SJCRH30 (cell line): ENCODE measurements at places on chromosomes 1 and 21. TPM values are rescaled to one million over a fixed set of nuclear protein-coding genes. Genes with fewer than 3 reads are reported as not detected.

GRCh38 chr1:221439747-221440501 is 302.0 kb downstream of the DUSP10 start:
- DNase-seq: peak; percentile 54
- H3K36me3 ChIP-seq: no peaks in the 10 kb centered on the region
- H3K4me1 ChIP-seq: peaks cover 17% of the 10 kb centered on the region
- no peak overlapping the region for H3K4me3 ChIP-seq

TIE1 gene
- total RNA-seq: 0.61 and 1.5 TPM in 2 replicates

DNA sequence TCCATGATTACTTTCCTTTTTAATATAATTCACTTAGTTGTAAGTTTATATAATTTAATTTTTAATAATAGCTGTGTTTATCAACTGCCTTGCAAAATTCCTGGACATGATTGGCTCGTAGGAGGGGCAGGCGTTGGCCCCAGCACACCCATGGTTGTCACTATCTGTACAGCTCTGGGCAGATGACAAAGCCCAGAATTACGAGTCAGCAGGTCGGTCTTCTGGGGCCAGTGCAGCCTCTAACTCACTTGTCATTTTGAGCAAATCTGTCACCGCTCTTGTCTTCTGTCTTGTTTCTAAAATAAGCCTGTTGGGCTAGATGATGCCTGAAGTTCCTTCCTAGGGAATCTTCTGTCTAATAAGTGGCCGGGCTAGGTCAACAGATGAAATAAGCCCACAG is 21.4 kb upstream of the LRRC38 start:
- no peaks in the 10 kb centered on the region for H3K4me1 ChIP-seq
- no peaks in the 10 kb centered on the region for H3K36me3 ChIP-seq
- DNase-seq: no peak
- no peak overlapping the region for H3K27ac ChIP-seq
- no peak overlapping the region for H3K4me3 ChIP-seq
- H3K27me3 ChIP-seq: no peaks in the 10 kb centered on the region; the same call in 1 of the 2 replicates

GRCh38 chr1:245330951-245331350 is 176.2 kb downstream of the KIF26B start:
- H3K36me3 ChIP-seq: no peaks in the 10 kb centered on the region
- no peak overlapping the region for H3K27ac ChIP-seq
- H3K4me1 ChIP-seq: no peaks in the 10 kb centered on the region
- no peak for DNase-seq

DNA sequence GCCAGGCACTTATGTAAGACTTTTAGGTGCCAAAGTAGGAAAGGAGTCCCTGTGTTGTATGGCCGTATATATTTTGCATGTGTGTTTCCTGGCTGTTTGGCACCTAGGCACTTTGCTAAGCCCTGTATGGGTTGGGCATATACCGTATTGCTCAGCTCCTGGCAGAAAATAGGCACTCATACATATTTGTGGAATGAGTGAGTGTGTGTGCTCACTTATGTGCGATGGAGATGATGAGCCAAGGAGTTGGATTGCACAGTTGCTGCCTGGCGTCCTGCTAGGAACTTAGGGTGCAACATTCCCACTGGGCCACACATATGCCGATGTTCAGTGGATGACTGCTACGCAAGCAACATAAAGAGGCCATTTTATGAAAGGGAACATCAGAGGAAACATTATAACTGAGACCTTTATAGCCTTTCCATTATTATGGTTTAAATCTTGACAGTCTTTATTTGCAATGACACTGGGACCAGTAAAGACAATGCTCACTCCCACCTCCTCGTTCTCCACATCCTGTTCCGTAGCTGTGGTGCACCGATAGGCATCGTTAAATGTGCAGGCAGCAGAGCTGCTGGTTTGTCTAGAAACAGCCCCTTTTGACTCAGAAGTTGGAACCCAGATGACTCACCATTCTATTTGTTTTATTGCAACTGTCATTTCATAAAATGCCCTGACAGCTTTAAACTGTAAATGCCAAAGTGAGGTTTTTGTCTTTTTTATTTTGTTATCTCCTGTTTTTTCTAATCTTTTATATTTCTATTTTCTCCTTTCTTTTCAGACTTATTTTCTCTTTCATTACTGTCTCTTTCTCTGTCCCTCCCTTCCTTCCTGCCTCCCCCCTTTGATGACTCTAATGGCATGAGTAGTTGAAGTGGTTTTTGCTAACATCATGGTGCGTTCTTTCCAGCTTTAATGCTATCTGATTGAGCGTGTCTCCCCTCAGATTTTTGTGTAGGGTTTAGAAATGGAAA is 36.1 kb downstream of the PEX14 start:
- no peak overlapping the region for H3K4me3 ChIP-seq
- H3K36me3 ChIP-seq: no peaks in the 10 kb centered on the region
- H3K4me1 ChIP-seq: peaks cover 38% of the 10 kb centered on the region
- no peaks in the 10 kb centered on the region for H3K27me3 ChIP-seq
- H3K27ac ChIP-seq: peak overlapping the region; percentile 3; the same call in 1 of the 2 replicates

DNA sequence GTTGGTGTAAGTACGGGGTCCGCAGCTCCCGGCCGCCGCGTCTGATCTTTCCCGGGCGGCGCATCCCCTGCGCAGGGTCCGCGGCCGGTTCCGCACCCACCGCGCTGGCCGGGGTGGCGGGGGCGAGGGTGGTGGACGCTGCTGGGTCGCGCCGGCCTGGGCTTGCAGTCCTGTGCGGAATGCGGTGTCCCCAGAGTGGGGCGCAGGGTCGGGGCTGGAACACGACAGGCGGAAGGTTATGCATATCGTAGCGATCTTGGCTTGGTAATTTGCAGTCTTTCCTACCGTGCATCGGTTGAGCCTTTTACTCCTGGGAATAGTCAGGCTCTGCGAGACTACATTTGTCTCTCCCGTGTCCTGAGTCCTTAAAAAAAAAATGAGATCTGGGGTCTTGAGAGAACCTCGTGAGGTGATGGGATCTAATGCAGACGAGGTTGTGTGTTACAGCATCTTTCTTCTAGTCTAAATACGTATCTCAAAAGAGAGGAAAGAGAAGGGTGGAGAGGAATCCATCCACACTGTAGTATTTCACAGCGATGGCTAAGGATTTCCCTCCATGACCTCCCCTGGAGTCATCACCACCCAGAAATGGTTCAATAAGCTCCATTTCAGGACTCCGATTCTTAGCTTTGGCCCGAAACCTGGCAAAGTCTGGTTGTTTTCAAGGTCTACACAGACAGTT is 572 bp downstream of the ATP1B1 start:
- no peaks in the 10 kb centered on the region for H3K27me3 ChIP-seq
- DNase-seq: peak; percentile 29
- peak overlapping the region; percentile 96 for H3K4me3 ChIP-seq
- peaks cover 9% of the 10 kb centered on the region for H3K4me1 ChIP-seq
- peaks cover 8% of the 10 kb centered on the region for H3K36me3 ChIP-seq
- peak overlapping the region; percentile 82 for H3K27ac ChIP-seq

GRCh38 chr1:5725406-5725805 is 266.8 kb downstream of the NPHP4 start:
- DNase-seq: no peak
- H3K27me3 ChIP-seq: peaks cover 28% of the 10 kb centered on the region
- H3K27ac ChIP-seq: no peak overlapping the region

S100A2 gene
- 3.2 and 5.5 TPM in 2 replicates for total RNA-seq

DNA sequence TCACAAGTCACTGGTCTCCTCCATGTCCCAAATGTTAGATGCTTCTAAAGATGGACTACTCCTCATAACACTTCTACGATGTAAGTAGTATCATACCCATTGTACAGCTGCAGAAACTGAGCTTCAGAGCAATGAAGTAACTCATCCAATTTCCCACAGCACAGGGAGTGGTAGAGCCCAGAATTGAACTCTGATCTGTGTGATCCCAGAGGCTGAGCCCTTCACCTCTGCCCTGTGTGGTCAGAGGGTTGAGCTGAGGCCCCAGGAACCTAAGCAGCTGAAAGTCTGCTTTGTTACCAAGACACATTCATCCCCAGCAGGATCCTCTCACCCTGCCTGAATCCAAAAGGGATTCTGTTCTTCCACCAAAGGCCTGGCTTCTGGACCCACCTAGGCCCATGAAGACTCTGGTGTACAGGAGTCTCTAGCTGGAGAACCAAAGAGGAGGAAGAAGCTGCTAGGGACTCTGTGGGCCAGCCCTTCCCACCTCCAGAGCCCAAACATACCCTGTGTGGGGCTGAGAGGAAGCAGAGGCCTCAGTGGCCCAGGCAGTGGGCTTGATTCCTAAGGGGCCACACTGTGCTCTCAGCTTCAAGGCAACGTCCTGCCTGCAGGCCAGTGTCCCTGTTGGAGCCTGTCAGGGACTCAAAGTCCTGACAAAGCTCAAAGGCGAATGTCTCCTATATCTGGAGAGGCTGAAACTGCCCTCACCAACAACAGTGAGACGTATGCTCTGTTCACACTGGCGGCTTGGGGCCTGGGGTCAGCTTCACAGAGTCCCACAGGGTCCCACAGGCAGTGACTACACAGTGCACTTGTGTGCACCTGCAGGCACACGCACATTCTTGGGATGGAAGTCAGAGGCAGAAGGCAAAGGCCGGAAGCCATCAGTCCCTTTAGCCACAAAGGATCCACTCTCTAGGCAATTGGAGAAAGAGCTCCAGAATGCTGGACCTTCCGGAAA is 40.4 kb upstream of the SLC30A1 start:
- no peak overlapping the region for H3K27ac ChIP-seq
- H3K36me3 ChIP-seq: no peaks in the 10 kb centered on the region
- H3K27me3 ChIP-seq: no peaks in the 10 kb centered on the region
- no peak overlapping the region for H3K4me3 ChIP-seq
- no peak for DNase-seq

DNA sequence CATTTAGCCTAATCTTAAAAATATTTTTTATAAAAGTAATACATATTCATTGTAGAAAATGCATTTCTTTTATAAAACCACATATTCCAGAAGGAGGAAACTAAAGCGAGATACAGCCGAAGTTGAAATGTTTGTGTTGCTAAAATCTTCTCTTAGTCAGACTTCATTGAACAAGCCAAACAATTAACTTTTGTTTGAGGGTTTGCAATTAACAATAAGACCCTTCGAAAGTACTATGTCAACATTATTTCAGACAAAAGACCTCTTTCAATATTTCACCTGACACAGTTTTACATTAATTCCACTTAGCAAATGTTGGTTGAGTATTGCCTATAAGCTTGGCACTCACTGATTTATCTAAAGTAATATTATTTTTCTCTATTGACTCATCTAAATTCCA is 354.0 kb upstream of the ADAMTS5 start:
- H3K27ac ChIP-seq: no peak overlapping the region
- no peaks in the 10 kb centered on the region for H3K36me3 ChIP-seq
- no peaks in the 10 kb centered on the region for H3K27me3 ChIP-seq
- no peaks in the 10 kb centered on the region for H3K4me1 ChIP-seq
- H3K4me3 ChIP-seq: no peak overlapping the region

DNA sequence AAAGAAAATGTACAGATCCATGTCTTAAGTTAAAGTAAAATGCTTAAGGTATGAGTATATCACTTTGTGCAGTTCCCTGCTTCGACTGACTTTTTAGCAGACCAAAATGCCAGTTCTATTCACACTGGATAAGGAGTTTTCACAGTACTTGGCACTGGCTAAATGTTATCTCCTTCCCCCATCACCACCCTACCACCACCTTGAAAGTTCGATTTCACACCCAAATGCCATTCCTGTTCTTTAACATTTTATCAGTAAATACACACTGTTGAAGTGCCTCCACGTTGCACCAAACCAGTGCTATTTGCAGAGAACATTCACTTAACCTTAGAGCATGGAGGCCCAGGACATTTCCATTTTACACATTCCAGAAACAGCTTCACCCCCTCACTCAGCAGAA is 100.0 kb downstream of the URB2 start:
- DNase-seq: no peak
- H3K27me3 ChIP-seq: no peaks in the 10 kb centered on the region
- no peak overlapping the region for H3K27ac ChIP-seq
- no peak overlapping the region for H3K4me3 ChIP-seq
- H3K4me1 ChIP-seq: no peaks in the 10 kb centered on the region

CHIA gene
- not detected in 2 replicates for total RNA-seq

ELOVL1 gene
- total RNA-seq: 43.5 and 46.3 TPM in 2 replicates

DNA sequence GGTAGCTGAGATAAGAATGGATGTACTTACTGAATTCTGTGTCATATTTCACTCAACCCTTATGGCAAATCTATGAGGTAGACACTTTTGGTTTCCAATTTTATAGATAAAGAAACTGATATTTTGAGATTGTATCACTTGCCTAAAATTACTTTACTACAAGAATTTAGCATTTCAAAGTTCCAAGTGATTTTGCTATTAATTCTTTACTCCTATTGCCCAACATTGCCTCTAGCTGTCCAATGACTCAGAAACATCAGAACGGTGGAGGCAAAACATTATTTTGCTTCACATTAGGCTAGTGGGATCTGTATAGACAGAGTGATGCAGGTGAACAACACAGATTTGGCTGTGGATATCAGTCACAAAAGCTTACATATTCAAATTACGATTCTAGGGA is 747.2 kb upstream of the NEGR1 start:
- no peaks in the 10 kb centered on the region for H3K4me1 ChIP-seq
- H3K4me3 ChIP-seq: no peak overlapping the region
- H3K36me3 ChIP-seq: no peaks in the 10 kb centered on the region
- H3K27me3 ChIP-seq: no peaks in the 10 kb centered on the region
- no peak for DNase-seq

- no peaks in the 10 kb centered on the region for H3K27me3 ChIP-seq
- H3K4me3 ChIP-seq: peak overlapping the region; percentile 58
- DNase-seq: no peak
- H3K36me3 ChIP-seq: peaks cover 12% of the 10 kb centered on the region; the same call in 1 of the 2 replicates
- H3K27ac ChIP-seq: no peak overlapping the region
These were observed 5.8 kb downstream of the JMJD4 start for GRCh38 chr1:227729144-227729880.

HSPA6 gene
- 0.13 and 0.18 TPM in 2 replicates for total RNA-seq

- no peak overlapping the region for H3K4me3 ChIP-seq
- no peak for DNase-seq
- no peaks in the 10 kb centered on the region; the same call in 1 of the 2 replicates for H3K36me3 ChIP-seq
- no peaks in the 10 kb centered on the region for H3K4me1 ChIP-seq
- no peak overlapping the region for H3K27ac ChIP-seq
- H3K27me3 ChIP-seq: no peaks in the 10 kb centered on the region
These were observed 9.6 kb upstream of the BGLAP start for GRCh38 chr1:156232201-156232894.

KAZN gene
- total RNA-seq: 0.10 TPM in 2 replicates

- H3K4me3 ChIP-seq: no peak overlapping the region
- no peaks in the 10 kb centered on the region for H3K4me1 ChIP-seq
- no peaks in the 10 kb centered on the region for H3K36me3 ChIP-seq
These were observed 82.8 kb downstream of the DMRTB1 start for GRCh38 chr1:53541761-53542550.

KIF17 gene
- total RNA-seq: 0.06 and 0.10 TPM in 2 replicates

DNA sequence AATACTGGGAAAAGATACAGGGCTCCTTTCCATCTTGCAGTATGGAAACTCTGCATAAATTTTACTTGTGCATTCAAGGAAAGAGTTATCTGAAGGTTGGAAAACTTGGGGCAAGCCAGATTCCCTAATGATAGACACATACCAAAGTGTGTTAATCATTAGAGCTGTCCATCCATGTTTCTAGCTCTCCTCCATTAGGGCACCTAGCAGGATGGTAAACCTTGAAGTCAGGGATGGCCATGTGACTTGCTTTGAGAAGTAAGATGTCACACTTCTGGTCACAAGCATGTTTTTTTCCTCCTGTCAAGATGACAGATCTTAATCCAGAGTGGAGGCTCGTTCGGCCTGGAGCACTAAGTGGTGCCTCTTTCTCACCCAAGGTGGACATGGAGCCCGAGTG is 241.9 kb upstream of the RUNX1 start:
- no peaks in the 10 kb centered on the region for H3K27me3 ChIP-seq
- H3K36me3 ChIP-seq: no peaks in the 10 kb centered on the region
- no peak overlapping the region for H3K4me3 ChIP-seq
- peaks cover 33% of the 10 kb centered on the region for H3K4me1 ChIP-seq
- DNase-seq: no peak

PTGFRN gene
- total RNA-seq: 146 and 148 TPM in 2 replicates
